ENCODE measurements at places on chromosomes 2 and 18. TPM values are rescaled to one million over a fixed set of nuclear protein-coding genes. Genes with fewer than 3 reads are reported as not detected.

GRCh38 chr2:622357-622756 is 54.8 kb downstream of the TMEM18 start:
- peaks cover 5% of the 10 kb centered on the region for H3K27me3 ChIP-seq
- no peak for DNase-seq
- H3K36me3 ChIP-seq: no peaks in the 10 kb centered on the region
- no peak overlapping the region for H3K4me3 ChIP-seq
- no peak overlapping the region for H3K27ac ChIP-seq

Gene ALPG
- not detected for total RNA-seq

DNA sequence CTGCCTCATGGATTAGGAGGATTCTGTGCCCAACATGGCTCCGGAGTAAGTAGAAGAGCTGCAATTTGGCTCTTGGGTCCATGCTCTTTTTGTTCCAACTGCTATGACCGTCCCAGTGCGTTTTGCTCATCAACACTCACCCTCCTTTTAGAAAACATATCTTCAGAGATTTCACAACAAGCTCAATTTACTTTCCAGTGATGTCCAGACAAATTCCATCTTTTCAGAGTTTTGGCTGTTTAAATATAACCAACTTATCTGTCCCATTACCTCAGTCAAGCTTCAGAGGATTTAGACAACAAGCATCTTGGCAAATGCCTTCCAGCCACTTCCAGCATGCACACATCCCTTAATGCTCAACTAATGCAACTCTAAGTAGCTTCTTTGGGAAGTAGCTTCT is 6.9 kb upstream of the SLC14A2 start:
- DNase-seq: no peak
- H3K36me3 ChIP-seq: no peaks in the 10 kb centered on the region
- H3K27me3 ChIP-seq: peaks cover 13% of the 10 kb centered on the region
- H3K4me1 ChIP-seq: no peaks in the 10 kb centered on the region
- no peak overlapping the region for H3K4me3 ChIP-seq
- no peak overlapping the region for H3K27ac ChIP-seq

Gene CXCR1
- not detected for total RNA-seq

GRCh38 chr2:200669308-200669707 is 83.5 kb downstream of the AOX1 start:
- H3K27me3 ChIP-seq: no peaks in the 10 kb centered on the region
- peaks cover 3% of the 10 kb centered on the region for H3K36me3 ChIP-seq
- H3K27ac ChIP-seq: no peak overlapping the region
- peaks cover 3% of the 10 kb centered on the region for H3K4me1 ChIP-seq
- no peak for DNase-seq

DNA sequence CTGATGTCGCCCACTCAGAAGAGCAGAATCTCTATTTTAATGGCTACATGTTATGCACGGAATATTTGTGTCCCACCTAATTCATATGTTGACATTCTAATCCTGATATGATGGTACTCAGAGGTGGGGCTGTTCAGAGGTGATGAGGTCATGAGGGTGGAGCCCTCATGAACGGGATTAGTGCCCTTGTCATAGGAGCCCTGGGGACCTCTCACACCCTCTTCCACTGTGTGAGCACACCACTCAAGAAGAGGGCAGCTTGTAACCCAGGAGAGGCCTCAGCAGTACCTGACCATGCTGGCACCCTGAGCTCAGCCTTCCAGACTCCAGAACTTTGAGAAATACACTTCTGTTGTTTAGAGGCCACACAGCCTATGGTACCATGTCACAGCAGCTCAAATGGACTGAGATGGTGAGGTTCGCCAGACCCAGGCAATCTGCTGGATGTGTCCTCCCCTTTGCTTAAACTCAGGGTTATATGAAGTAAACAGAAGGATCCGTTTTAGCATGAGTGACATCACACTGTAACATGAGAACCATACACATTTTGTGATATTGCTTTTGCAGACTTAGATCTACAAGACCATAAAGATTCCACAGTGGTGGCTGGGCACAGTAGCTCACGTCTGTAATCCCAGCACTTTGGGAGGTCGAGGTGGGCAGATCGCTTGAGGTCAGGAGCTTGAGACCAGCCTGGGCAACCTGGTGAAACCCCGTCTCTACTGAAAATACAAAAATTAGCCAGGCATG is 48.7 kb downstream of the ATOH8 start:
- H3K4me1 ChIP-seq: no peaks in the 10 kb centered on the region
- no peak for DNase-seq
- no peak overlapping the region for H3K27ac ChIP-seq
- H3K27me3 ChIP-seq: peaks cover 13% of the 10 kb centered on the region
- no peaks in the 10 kb centered on the region for H3K36me3 ChIP-seq

DNA sequence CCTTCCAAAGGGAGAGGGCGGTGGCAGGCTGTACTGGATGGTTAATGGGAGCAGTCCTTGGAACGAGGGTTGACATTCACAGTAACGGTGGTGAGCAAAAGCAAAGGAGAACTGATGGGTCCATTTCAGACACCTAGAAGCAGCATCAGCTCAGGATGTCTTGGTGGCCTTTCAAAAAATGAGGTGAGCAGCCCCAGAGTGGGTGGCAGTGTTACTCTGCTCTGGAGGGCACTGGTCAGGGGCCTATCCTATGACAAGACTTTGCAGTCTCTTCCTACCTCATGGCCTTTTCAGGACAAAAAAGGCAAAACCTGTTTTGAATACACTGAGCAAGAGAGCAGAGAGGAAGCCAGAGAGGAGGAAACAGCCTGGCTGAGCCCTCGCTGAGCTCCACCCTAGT is 23.5 kb downstream of the CAPN14 start:
- H3K4me1 ChIP-seq: peaks cover 14% of the 10 kb centered on the region
- H3K27ac ChIP-seq: no peak overlapping the region
- H3K27me3 ChIP-seq: peaks cover 5% of the 10 kb centered on the region
- H3K36me3 ChIP-seq: no peaks in the 10 kb centered on the region
- no peak for DNase-seq

Gene HAAO
- 14.5 TPM for total RNA-seq

- peak; percentile 70 for DNase-seq
- no peaks in the 10 kb centered on the region for H3K27me3 ChIP-seq
- H3K36me3 ChIP-seq: no peaks in the 10 kb centered on the region
- peak overlapping the region; percentile 87 for H3K4me3 ChIP-seq
Measured at GRCh38 chr2:12716032-12716281, 779 bp upstream of the TRIB2 start.

- DNase-seq: no peak
- no peak overlapping the region for H3K4me3 ChIP-seq
- no peak overlapping the region for H3K27ac ChIP-seq
- H3K36me3 ChIP-seq: no peaks in the 10 kb centered on the region
- peaks cover 2% of the 10 kb centered on the region for H3K4me1 ChIP-seq
Measured at GRCh38 chr2:240170883-240171282, 30.4 kb upstream of the OTOS start.

Gene MYL12A
- total RNA-seq: 236 TPM

Gene CYP27A1
- total RNA-seq: 16.4 TPM

DNA sequence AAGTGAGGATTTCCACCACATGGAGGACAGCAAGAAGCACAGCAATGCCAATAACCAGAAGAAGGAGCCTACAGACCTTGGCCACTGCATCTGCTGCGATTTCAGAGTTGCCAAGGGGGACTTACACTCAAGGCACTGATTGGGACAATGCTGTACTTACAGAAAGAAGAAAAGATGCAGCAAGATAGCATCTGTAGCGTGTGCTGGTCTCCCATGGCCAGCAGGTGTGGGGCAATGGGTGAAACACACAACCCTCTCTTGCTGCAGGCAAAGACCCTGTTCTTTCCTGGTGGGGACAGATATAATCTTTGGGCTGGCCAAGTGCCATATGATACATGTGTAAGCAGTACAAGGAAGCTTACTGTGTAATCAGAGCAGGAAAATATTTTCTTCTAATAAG is 85.4 kb upstream of the GPR45 start:
- H3K4me1 ChIP-seq: no peaks in the 10 kb centered on the region
- no peaks in the 10 kb centered on the region for H3K27me3 ChIP-seq
- peaks cover 25% of the 10 kb centered on the region for H3K36me3 ChIP-seq

Gene CDKL4
- 2.0 TPM for total RNA-seq

Gene WDR35
- total RNA-seq: 17.0 TPM

DNA sequence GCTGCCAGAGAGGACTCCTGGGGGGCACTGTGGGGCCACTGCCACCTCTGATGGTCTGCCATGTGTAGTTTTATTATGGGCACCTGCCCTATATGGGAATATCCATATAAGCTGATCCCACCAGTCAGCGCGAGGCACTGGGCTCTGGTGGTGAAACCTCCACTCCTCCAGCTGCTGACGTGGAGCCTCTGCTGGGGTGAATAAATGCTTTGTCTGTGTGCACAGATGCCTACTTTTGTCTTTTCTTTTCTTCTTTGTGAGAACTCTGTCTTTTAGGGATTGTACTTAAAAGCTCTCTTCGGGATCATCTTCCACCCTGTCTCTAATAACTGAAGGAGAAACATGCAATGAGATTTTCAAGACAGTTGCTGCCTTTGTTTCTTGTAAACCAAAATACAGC is 68.9 kb upstream of the NCK2 start:
- H3K4me3 ChIP-seq: no peak overlapping the region
- H3K27me3 ChIP-seq: peaks cover 24% of the 10 kb centered on the region
- no peak for DNase-seq

Gene CROCC2
- 0.36 TPM for total RNA-seq

DNA sequence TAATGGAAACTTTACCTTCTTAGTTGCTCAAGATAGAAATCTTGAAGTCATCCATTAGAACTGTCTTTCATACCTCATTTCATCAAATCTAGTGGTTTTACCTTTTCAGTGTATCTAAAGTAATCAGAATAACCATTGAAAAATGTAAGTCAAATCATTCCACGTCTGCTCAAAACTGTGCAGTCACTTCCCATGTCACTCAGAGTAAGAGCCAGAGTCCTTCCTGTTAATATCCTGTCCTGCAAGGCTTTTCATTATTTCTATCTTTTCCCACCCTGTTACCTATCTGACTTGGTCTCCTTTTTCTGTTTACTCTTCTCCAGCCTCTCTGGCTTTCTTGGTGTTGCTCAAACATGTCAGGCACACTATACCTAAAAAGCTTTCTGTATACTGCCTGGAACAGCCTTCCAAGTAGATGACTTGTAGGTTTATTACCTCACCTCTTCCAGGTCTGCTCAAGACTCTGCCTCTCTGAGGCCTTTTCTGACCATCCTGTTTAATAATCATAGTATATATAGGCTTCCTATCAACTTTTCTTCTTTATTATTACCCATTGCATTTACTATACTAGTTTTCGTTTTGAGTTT is 3.4 kb downstream of the C2orf69 start:
- H3K27ac ChIP-seq: peak overlapping the region; percentile 22
- peaks cover 24% of the 10 kb centered on the region for H3K4me1 ChIP-seq
- H3K36me3 ChIP-seq: peaks cover 31% of the 10 kb centered on the region
- H3K4me3 ChIP-seq: peak overlapping the region; percentile 22
- DNase-seq: no peak

GRCh38 chr2:170873035-170873692 is 55.9 kb upstream of the GORASP2 start:
- H3K27ac ChIP-seq: peak overlapping the region; percentile 92
- peak overlapping the region; percentile 46 for H3K4me3 ChIP-seq
- H3K27me3 ChIP-seq: no peaks in the 10 kb centered on the region

DNA sequence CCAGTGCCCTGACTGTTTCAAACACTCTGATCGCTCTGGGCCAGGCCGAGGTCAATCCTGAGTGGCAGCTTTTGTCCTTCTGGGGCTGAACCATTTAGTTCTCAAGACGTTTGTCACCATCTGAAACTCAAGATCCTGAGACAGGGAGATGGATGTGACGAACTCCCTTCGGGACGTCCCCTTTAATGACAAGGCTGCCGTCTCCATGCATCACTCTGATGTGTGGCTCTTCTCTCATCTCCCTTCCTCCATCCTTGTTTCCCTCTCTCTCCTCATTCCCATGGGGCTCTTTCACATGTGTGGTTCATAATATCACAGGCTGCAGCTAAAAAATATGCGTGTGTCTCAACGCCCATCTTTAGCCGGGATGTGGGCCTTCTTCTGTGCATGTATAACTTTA is 189.6 kb downstream of the DNER start:
- no peak for DNase-seq
- H3K27me3 ChIP-seq: no peaks in the 10 kb centered on the region
- no peaks in the 10 kb centered on the region for H3K36me3 ChIP-seq
- H3K27ac ChIP-seq: no peak overlapping the region

All from progenitor cell of endocrine pancreas (in vitro differentiated cells).